T follicular helper cell (primary cell): ENCODE measurements at places on chromosomes 1 and 21.

GRCh38 chr1:116755066-116755465 is 836 bp downstream of the CD2 start:
- DNase-seq, result no peak

GRCh38 chr1:29801561-29801973 is 565.2 kb downstream of the PTPRU start:
- DNase-seq, result no peak

DNA sequence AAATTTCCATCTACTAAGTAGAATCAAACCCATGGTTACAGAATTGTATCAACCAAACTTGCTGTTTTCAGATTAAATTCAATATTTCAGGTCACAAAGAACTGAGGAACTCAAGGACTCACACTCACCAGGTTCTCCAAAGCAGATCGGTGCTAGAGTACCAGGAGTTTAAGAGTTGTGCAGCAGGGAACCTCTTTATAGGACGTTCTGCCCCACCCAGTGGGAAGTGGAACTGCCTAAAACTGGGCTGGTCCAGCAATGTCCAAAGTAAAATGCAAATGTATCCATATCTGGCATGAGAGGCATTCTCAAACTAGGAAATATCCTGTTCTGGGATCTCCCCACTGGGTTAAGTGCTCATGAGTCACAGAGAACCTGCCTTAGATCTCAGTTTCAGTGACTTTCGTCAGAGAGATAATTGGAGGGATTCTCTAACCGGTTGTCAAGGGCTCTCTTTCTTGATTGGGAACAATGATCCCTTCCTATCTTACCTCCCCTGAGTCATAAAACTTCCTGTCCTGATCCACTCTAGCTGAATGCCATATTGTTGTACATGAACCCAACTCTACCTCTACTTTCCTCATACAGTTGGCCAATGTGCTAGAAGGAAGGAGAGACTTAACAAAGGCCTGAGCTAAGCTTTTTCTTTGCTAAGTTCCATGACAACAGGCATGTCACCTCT is at the start of gene SPRR2D:
Gene SPRR2D (minus strand): TSS at position 171 of the 682 bp plus-strand sequence. CDS start 774 bp downstream, outside the sequence.
- DNase-seq, result no peak

- no peak for DNase-seq
Measured at GRCh38 chr1:65299328-65299727, 10.0 kb upstream of the DNAJC6 start.

DNA sequence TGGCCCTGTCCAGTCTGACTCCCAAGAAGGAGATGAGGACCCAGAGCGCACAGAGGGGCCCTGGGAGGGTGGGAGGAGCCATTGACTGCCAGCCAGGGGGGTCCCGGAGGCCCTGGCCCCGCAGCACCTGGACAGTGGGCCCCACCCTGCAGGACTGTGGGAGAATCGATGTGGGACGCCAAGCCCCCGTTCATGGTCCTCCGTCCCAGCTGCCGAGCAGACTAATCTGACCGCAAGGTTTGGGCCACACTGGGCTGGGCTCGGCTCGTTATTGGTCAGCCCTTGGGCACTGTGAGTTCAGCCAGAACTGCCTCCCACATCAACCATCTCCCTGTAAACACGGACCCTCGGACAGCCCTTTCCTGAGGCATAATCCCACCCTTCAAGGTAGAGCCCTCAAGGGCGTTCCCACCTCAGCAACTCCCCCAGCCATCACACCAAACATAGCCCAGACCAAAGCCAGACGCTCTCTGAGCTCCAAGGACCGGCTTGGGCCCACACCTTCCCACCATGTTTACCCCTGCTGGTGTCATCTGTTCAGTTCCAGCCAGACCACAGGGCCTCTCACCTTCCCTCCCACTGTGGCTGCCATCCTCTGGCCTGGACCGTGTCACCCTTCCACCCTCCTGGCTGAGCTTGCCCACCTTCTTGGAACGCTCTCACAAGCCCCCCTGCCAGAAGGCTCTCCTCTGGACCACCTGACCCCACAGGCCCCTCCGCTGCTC is 16.2 kb upstream of the POFUT2 start:
- DNase-seq, result no peak

GRCh38 chr1:109383087-109383779 is 14.5 kb downstream of the SORT1 start:
- DNase-seq, result no peak

DNA sequence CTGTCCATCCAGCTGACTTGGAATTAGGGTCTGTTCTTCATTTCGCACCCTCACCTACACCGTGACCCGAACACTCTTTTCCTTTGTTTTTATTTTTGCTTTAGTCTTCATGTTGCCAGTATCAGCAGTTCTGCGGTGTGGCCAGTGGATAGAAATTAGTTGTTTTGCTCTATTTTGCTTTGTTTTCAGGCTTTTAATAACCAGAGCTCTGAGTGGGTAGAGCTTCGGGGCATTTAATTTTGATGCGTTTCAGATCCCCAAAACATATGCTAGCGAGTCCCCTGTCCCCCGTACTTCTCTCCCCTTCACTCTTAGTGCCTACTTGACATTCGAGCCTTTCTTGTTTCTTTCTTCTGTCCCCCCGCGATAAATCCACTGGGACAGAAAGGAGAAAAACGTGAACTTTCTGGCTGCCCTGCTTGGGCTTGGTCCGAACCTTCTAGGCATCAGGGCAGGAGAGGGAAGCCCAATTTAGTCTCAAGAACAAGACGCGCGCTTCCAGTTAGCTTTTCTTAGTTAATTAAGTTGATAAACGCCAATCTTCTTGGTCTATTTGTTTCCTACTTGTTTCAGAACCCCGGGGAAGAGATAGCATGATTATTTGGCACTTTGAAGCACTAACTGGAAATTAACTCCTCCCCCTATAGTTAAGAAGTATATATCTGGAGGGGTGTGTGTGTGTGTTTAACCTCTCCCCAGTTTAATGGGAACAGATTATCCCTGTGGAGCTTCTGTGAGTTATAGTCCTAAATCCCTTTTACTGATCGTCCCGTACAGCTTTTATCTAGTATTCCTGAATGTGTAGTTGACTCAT is 839 bp downstream of the SWT1 start:
- no peak for DNase-seq

GRCh38 chr1:18941221-18942141 is 15.0 kb downstream of the IFFO2 start:
- DNase-seq, result no peak

- DNase-seq, result no peak
Measured at GRCh38 chr1:83834621-83835264, 164.2 kb downstream of the TTLL7 start.

DNA sequence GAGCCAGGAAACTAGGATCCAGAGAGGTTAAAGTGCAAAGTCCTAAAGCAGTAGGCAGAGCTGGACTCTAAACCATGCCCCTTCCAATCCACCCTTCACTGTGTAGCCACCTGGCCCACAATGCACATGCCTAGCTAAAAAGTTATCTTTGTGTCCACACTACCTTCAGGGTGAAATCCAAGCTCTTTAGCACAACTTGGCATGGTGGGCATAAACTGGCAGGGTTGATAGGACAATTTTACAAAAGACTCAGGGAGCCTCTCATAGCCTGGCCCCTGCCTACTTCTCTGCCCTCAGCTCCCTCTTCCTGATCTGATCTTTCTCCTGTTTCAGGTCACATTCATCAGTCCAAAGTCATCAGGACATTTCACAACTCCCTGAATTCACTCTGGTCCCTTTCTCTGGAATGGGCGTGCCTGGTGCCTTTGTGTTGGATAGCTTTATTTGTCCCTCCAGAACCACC is 513.9 kb downstream of the OMA1 start:
- no peak for DNase-seq

GRCh38 chr1:188429386-188429785 is 1600.6 kb downstream of the PLA2G4A start:
- DNase-seq, result no peak

DNA sequence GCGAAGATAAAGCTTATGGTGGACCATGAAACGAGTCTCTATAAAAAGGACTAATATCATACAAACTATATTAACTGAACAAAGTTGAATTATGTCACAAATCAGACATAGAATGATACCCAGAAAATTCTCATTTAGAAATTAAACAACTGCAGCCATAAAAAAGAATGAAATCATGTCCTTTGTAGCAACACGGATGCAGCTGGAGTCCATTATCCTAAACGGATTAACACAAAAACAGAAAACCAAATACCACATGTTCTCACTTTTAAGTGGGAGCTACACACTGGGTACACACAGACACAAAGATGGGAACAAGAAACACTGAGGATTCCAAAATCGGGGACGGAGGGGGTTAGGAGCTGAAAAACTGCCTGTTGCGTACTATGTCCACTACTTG is 11.5 kb downstream of the COP1 start:
- DNase-seq, result no peak

GRCh38 chr21:15826147-15826780 is 96.5 kb downstream of the USP25 start:
- DNase-seq, result peak; percentile 3

DNA sequence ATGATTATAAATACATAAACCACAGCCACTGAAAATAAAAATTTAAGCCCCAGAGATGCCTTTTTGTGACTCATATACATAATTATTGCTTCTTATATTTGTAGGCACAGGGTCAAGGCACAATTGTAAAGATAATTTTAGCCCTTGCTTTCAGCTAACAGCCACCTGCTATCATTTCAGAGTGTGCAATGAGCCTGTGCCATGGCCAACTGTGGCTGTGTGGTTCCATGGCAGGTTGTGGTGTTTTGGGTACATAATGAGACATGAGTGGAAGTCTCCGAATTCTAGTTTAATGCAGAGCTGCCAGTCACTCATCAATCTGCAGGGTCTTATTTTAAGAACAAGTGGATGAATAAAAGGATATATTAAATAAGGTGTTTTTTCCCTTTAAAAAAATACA is 346.9 kb upstream of the SNX7 start:
- DNase-seq, result no peak

GRCh38 chr1:244104309-244105060 is 53.4 kb downstream of the ZBTB18 start:
- DNase-seq, result no peak

DNA sequence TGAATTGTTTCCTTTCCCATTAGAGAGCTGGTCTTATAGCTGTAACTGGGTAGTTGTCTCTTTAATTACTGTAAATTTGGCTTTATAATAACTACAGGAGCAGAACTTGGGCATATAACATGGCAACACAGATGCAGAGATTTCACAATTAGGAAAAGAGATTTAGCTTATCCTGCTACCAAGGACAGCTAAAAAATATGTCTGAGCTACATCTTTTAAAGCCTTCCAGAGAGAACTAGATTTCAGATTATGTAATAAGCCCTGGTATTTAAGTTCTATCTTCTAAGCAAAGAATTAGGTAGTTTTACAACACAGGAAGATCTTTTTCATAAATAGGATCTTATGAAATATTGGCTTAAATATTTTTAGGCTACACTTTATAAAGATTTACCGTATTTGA is 313.8 kb downstream of the S1PR1 start:
- DNase-seq, result no peak

DNA sequence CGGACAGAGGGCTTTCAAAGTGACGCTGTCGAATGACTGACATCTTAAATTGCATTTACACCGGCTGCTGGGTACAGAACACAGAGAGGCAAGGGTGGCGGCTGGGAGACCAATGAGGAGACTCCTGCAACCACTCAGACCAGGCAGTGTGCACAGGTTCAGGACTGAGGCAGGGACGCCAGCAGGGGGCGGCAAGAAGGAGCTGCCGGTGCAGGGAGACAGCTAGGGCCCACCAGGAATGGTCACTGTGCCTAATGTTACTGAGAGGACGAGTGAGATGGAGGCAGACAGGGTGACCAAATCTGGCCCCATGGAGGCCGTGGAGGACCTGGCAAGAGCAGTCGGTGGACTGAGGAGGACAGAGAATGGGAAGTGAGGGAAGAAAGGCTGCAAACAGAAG is 23.5 kb downstream of the GLIS1 start:
- no peak for DNase-seq

DNA sequence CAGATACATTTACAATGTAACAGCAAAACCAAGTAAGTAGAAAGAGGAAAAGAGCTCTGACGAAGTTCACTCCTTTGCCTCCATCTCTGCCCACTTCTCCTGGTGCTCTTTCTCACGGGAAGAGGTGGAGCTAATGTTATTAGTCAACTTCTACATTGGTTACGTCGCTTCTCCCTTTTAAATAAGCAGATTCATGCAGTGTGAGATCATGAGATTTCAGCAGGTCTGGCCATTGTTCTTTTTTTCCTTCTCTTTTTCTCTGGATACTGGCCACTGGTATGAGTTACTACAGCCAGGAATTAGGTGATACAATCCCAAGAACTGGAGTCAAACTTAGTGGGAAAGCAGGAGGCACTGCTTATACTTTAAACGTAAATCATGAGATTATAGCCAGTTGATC is 207.1 kb downstream of the AKT3 start:
- DNase-seq, result no peak

DNA sequence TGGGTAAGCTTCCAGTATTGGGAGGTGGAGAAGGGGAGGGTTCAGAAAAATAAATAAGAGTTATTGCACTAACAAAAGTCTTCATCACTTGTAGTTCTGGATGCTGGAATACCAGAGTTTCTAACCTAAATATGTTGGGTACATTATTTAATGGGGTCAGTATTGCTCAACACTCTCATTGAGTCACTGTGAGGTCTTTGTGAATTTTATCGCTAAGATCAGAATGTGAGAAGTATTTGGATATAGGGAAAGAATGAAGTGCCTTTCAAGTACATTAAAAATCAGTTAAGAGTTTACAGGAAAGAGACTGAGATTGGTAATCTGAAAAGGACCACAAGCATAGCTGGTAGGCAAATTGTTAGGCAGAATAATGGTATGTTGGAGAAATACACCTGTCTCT is 8.8 kb downstream of the SNRPE start:
- no peak for DNase-seq

DNA sequence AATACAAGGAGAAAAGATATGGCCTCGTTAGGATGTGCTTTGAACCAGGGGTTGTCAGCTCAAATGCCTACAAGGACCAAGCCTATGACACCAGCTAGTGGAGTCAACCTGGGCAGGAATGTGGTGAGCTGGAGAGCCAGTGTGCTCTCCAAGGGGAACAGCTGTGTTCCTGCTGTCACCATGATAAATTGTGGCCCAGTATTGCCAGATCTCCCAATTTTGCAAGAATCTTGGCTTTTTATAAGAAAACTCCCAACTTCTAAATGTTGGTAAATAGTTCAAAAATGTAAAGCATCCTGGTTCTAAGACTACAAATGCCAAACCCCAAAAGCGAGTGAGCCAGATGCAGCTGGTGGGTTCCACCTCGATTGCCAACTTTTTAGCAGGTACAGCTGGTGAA is 391.1 kb downstream of the PLPP3 start:
- no peak for DNase-seq

GRCh38 chr1:91736715-91737615 is 149.0 kb downstream of the TGFBR3 start:
- no peak for DNase-seq

GRCh38 chr1:229066591-229066990 is 204.3 kb upstream of the RAB4A start:
- no peak for DNase-seq

GRCh38 chr1:897226-897625 is 26.5 kb upstream of the SAMD11 start:
- DNase-seq, result no peak

DNA sequence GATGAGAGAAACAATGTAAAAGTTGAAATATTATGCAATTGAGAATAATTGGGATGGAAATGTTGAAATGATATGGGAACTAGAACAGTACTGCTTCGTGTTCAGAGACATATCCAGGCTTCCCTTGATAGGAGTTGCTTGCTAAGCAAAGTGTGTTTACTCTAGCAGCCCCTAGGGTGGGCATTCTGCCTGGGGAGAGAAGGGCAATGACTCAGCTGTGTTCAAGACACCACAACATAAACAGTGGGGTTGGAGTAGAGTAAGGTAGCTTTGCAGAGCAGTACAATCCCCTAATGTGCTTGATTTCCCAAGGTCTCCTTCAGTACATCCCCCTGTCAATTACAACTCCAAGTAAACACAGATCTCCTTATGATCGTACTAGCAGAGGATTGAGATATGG is 4.8 kb upstream of the PCNX2 start:
- DNase-seq, result no peak
